T-helper 1 cell (primary cell): ENCODE measurements at places on chromosomes 6 and 20.

- DNase-seq: no peak
Measured at GRCh38 chr6:21227486-21227885, 366.1 kb upstream of the SOX4 start.

DNA sequence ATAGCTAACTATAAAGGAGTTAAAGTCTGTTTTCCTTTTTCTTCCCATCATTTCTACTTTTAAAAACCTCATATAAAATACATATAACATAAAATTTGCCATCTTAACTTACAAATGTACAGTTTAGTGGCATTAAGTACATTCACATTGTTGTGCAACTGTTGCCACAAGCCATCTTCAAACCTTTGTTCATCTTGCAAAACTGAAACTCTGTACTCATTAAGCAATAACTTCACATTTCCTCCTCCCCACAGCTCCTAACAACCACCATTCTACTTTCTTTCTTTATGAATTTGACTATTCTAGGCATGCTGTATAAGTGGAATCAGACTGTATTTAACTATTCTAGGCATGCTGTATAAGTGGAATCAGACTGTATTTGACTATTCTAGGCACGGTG is 4.5 kb downstream of the CCDC170 start:
- DNase-seq: no peak

DNA sequence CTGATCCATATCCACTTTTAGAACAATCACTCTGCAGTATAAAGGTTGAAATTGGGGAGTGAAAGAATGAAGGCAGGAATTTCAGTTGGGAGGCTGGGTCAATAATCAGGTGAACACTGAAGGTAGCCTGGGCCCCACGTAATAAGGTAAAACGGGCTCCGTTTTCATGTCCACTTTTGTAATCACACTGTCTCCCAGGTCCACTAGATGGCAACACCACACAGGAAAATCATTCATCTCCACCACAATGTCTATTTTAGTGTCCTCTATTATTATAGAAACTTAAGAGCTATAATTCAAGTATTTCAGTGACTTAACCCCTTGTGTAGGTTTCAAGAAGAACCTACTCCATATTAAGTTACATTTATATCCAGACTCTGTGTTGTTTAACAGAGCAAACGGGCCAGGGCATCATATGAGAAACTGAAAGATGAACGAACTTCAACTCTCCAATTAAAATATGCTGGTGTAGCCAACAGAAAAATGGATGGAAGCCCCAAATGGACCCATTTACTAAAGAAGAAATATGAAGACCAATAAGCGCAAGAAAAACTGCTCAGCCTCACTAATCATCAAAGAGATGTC is 45.9 kb upstream of the MC3R start:
- DNase-seq: no peak

DNA sequence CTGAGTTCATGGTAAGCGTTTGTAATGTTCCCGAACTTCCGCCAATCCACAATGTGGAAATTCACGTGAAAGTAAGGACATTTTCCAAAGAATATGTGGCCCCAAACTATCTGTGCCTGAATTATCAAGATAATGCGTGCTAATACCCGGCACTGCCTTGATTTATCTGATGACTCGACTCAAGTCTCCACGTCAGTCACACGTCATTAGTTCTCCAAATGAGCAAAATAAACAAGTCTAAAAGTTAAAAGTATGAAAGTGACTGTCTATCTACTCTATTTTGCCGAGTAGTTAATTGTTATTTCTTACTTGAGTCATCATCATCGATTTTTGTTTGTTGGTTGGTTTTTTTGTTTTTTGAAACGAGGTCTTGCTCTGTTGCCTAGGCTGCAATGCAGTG is 21.7 kb upstream of the FOXC1 start:
- DNase-seq: no peak

DNA sequence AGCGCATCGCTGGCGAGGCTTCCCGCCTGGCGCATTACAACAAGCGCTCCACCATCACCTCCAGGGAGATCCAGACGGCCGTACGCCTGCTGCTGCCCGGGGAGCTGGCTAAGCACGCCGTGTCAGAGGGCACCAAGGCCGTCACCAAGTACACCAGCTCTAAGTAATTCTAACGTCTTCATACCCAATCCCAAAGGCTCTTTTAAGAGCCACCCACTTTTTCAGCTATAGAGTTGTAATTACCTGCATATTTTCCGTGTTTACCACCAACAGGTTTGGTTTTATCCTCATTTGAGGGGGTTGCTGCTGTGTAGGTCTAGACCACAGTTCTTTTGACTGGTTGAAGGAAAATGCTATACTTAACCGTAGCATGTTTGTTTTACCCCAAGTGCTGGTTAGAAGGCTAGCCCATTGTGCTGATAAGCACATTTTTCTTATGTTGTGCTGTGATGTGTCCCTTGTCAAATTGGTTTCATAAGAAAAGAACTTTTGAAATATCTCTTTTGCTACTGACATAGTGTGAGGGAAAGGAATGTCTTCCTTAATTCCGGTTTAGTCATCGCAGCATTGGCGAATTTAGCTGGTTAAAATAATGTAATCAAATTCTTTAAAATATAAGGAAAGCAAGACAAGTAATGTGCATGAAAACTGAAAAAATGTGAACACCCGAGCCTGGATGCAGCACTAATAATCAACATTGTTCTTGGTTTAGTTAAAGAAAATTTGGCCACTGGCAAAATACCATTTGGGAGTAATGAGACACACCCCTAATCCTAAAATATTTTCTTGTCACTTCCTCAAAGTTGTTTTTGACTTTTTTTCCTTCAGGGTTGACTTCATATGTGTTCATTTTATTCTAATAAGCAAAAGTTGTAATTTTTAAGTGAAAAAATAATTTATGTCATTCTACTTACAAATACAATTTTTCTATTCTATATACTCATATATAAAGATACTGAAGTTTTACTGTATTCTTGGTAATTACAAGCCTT is 112.8 kb downstream of the HFE start:
- no peak for DNase-seq

DNA sequence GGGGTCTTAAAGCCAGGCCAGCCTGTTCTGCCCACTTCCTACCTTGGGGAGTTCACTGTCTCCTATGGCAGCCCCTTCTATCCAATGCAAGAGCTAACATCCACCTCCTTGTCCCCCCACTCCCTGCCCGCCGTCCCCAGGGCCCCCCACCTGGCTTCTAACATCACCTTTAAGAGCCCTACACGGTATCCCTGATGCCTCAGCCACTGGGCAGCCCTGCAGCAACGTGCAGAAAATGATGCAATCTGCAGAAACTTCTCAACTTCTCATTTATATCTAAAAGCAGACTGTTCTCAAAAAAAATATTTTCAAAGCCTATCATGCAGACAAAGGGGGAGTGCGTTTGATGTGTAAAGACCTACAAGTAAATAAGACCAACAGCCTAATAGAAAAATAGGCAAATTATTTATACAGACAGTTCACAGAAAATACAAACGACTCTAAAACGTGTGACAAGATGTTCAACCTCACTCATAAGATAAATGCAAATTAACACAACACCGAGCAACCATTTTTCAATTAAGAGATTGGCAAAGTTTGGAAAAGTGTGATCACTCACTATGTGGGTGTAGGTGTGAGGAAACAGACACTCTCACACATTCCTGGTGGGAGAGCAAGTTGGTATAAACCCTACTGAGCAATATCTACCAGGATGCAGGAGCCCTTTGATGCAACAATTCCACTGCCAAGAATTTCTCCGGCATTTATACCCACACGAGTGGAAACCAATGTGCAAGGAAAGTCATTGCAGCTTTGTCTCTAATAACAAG is 15.1 kb upstream of the HCK start:
- no peak for DNase-seq

- DNase-seq: no peak
Measured at GRCh38 chr6:2961506-2961905, 9.9 kb downstream of the SERPINB6 start.

GRCh38 chr6:19839788-19840187 is 2.6 kb downstream of the ID4 start:
- DNase-seq: no peak

DNA sequence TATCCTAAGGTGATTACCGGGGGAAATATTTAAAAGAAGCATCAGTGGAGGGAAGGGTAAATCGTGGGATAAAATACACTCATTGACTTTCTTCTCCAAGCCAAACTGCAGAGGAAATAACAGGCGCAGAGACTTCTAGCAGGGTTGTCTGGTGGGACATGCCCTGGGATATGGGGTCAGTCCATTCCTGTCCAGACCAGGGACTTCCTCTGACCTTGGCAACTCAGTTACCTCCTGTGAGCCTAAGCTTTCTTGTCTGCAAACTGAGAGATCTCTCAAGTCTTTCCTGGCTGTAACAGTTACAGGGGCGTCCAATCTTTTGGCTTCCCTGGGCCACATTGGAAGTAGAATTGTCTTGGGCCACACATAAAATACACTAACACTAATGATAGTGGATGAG is 21.7 kb upstream of the PHACTR2 start:
- DNase-seq: no peak

DNA sequence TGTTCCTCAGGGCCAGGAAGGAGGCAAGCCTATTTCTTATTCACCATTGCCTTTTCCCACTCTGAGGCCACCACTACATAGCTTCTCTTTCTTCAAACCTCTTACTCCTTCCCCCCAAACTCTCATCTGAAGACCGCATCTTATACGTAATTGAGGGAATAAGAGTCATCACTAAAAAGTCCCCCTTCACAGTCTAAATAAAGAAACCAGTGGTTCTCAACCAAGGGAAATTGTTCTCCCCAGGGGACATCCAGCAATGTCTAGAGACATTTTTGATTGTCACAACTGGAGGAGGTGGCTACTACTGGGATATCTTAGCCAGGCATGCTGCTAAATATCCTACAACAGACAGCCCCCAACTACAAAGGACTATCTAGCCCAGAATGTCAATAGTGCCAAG is 327.6 kb upstream of the CNR1 start:
- no peak for DNase-seq

DNA sequence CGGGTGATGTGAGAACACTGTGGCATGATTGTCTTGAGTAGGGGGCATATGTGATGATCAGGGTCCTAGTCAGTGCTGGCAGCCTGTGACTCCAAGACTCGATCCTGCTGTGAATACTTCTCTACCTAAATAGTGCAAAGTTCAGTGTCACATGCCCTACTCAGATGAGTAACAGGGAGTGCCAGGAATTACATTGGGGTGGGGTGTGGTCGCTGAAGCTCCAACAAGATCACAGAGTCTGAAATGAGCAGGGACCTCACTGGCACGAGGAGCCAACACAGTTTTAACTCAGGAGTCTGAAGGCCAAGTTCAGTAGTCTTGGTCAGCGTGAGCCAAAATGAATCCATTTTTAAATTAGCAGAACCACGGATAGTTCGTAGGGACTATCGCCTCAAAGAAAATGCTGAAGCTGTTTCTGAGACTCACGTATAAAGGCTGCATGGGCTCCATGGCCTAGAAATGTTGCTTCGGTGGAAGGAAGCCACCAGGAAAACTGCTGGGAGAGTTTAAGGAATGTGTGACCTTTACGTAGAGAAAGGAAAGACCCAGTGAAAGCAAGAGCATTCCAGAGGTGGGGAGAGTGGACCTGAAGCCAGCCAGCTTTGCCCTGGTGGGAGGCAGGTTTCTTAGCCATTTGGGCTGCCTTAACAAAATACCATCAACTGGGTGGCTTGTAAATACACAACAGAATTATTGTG is 72.2 kb downstream of the RPP40 start:
- no peak for DNase-seq

GRCh38 chr6:149360536-149360935 is 39.5 kb upstream of the SUMO4 start:
- DNase-seq: no peak

- no peak for DNase-seq
Measured at GRCh38 chr6:148401571-148401970, 58.9 kb downstream of the SASH1 start.

DNA sequence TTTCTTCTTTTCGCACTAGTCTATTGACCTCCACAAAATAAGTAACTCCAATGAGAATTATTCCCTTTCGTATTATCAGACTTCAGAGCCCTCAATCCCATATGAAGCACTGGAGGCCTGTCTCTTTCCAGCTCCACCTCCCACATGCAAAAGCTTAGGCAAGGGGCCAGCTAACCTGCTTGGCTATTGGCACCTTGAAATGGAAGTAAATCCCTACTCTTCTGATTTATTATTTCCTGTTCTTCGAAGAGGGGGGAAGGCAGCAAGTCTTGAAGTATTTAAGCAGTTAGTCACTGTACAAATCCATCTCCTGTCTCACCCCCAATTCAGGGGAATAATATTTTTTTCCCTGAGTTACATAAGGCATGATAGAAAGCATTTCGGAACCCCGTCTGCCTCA is 577.8 kb downstream of the MAFB start:
- DNase-seq: no peak

GRCh38 chr6:26065952-26066380 is 21.3 kb upstream of the HFE start:
- DNase-seq: peak; percentile 79
